Stimulated activated CD4-positive, alpha-beta T cell treated with anti-CD3 and anti-CD28 coated beads, Interleukin-1b, Interleukin-23, amount 100 ng/mL, for 4 hours (primary cell): ENCODE measurements at places on chromosomes 4 and X.

GRCh38 chr4:18957716-18958115, 936.2 kb upstream of the LCORL start:
- DNase-seq: no peak

DNA sequence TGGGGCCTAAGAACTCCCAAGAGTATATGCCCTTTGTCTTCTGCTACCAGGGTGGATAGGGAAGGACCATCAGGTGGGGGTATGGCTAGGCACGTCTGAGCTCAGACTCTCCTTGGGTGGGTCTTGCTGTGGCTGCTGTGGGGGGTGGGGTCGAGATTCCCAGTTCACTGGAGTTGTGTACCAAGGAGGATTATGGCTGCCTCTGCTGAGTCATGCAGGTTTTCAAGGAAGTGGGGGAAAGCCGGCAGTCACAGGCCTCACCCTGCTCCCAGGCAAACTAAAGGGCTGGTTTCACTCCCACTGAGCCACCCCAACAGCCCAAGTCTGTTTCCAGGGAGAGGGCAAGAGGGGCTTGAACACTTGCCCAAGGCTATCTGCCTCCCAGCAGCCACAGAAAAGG, 249.7 kb downstream of the NR3C2 start:
- no peak for DNase-seq

- DNase-seq: no peak
Observed at GRCh38 chr4:38866973-38867477, 581 bp upstream of the FAM114A1 start.

GRCh38 chr4:5474756-5475155, 233.6 kb downstream of the EVC2 start:
- DNase-seq: no peak
